ENCODE measurements at places on chromosomes 4 and X.

GRCh38 chrX:68944211-68944610 is 115.4 kb downstream of the EFNB1 start:
- DNase-seq, result no peak

DNA sequence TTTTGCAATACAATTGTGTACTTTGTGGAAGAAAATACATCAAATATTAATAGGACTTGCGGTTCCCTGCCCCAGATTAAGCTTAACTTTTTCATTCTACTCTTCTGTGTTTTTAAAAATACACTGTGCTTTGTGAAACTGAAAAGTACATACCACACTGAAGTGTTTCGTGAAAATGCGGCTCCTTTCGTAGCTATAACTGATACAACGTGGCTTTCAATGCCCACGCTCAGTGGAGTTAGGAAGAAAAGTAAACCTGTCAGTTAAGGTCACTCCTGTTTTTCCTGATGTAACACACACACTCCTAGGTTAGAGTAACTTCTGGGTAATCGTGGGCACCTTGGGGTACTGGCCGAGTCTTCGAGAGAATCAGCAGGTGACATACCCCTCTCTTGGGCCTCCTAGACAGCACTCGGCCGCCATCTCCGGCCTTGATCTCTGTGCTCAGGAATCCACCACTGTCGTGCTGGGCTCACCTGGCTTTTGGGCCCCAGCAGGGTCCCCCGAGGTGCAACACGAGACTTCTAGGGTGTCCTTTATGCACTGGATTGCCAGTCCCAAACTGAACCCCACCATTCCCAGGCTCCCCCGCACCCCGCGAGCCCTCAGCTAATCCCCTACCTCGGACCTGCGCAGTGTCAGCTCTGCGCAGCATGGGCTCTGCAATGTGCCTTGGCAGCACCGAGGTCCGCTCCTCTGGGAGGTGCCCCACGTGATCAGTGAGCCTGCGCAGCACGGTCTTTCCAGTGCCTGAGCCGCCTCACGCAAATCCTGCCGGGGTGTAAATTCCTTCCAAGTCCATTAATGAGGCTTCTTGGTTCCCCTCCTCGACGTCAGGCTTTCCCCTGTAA is 162.6 kb upstream of the INTU start:
- DNase-seq, result no peak

DNA sequence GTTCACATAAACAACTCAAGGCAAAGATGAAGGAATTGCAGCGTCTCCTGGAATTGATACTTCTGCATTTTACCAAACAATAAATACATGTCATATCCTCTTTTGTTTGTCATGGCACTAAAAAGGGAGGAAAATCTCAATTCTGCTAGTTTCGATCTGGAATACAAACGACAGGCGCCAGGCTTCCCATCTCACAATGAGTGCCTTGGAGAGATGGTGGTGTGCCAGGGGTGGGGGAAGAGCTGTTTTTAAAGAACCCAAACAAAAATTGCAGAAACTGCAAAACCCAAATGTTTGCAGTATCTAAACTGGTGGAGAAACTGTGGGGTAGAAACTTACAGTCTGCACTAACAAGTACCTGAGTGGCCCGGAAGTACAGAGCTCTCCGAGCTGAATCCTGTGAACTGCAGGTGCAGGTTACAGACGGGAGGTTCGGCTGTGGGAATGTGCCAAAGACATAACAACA is 53.0 kb upstream of the KLF3 start:
- no peak for DNase-seq

DNA sequence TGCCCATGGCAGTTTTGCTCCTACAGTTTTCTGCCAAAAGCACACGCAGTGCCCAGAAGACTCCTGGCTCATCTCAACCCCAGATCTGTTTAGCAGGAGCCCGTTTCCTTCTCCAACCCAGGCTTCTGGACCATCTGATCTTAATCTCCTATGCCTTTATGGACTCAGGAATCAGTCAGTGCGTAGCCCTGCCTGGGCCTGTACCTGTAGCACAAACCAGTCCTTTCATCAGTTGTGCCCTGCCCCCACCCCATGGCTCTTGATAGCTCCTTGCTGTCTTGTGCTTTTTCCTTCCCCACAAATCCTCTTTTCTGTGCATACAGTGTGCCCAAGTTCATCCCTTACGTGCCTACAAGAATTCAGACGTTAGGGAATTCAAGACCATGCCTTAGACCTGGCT is 1.5 kb downstream of the ZNF718 start:
- no peak for DNase-seq

- DNase-seq, result no peak
These were observed 91.1 kb upstream of the KIT start for GRCh38 chr4:54566608-54567007.

DNA sequence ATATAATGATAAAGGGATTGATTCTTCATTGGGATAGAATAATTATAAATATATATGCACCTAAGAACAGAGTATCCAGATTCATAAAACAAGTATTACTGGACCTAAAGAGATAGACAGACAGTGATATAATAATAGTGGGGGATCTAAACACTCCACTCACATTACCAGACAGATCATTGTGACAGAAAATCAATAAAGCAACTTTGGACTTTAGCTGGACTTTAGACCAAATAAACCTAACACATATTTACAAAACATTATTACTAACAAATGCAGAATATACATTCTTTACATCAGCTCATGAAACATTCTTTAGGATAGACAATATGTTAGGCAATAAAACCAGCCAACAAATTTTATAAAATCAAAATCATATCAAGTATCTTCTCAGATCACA is 14.6 kb downstream of the AGTR2 start:
- DNase-seq, result no peak

DNA sequence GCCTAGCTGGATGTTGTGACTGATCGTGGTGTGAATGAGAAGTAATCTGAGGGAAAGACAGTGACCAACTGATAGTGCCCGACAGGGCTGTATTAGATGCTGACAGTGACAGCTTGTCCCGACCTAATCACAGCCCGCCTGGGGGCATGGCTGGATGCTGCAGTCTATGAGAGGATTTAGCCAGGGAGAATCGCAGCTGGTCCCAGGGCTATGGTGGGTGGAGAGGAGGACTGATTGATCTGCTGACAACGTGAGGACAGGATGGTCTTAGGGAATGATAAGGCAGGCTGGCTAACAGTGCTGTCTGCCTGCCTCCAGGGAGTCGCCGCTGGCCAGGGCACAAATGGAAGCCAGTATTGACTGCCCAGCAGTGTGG is 621 bp upstream of the SUV39H1 start:
- no peak for DNase-seq

GRCh38 chr4:139934057-139934707 is 219.8 kb downstream of the MAML3 start:
- DNase-seq, result no peak

DNA sequence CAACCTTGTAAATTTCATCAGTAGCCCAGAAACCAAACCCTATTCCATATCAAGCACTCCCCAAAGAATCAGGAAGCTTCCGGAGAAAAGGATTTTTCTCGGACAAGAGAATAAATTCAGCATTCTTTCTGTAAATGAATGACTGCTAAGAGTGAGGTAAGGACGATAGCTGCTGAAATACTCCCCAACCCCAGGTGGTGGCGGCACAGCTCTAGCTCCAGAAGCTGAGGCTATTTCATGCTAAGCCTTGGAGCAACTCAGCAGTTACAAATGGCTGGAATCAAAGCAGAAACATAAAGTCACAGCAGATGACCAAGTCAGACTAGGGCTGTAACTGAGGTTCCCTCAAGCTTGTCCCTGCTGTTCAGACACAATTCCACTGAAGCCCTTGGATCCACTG is 13.9 kb upstream of the PCDH19 start:
- DNase-seq, result no peak

DNA sequence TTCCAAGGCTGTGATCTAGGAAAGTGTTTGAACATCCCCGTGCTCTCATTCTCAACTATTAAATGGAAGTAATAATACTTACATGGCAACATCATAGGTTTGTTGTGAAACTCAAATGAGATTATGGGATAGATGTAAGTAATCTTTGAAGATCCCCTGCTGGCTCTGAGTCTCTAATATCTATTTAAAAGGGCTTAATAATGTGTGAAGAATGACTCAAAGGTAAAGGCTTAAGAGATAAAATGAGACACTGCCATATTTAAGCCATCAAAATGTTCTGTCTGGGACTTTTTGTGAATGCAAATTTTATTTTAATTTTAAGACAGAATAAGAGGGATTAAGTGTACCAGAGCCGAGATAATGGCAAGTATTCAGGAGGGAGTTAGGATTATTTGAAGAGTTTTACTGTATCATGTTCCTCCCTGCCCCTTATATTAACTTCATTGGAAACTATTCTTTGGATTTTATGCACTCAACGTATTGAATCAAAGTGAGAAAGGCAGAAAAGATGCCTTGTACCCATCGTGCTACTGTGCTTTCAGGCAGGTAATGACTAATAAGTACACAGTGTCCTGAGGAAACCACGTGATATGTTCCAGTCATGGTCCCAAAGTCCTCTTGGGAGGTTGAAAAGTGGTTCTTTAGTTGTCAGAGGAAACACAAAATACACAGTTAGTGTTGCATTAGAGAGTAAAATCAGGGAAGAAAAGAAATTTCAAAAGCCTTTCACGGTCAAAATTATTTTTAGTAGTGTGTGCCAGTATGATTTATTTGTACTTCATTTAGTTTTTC is 192.4 kb downstream of the RBM46 start:
- no peak for DNase-seq

GRCh38 chr4:42716996-42717395 is 60.1 kb upstream of the ATP8A1 start:
- DNase-seq, result no peak

GRCh38 chr4:77036206-77036605 is 39.6 kb downstream of the CCNI start:
- DNase-seq, result no peak

DNA sequence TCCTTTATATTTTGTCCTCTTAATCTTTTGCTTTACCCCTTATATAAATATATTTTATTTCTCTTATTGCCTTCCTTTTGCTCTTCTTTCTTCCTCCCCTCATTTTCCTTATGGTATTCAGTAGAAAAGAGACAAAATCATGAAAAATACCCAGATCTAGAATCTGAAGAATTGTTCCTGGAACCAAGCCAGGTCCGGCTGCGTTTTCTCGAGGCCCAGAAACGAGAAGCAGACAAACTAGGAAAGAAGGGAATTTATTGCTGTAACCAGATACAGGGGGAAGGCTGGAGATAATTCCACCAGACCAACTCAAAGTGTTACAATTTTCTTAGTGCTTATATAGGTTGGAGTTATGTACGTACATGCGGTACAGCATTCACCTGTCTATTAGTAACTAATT is 328.7 kb downstream of the GABRG1 start:
- DNase-seq, result no peak

- DNase-seq, result no peak
These were observed 77.4 kb downstream of the MBNL3 start for GRCh38 chrX:132411310-132411977.

DNA sequence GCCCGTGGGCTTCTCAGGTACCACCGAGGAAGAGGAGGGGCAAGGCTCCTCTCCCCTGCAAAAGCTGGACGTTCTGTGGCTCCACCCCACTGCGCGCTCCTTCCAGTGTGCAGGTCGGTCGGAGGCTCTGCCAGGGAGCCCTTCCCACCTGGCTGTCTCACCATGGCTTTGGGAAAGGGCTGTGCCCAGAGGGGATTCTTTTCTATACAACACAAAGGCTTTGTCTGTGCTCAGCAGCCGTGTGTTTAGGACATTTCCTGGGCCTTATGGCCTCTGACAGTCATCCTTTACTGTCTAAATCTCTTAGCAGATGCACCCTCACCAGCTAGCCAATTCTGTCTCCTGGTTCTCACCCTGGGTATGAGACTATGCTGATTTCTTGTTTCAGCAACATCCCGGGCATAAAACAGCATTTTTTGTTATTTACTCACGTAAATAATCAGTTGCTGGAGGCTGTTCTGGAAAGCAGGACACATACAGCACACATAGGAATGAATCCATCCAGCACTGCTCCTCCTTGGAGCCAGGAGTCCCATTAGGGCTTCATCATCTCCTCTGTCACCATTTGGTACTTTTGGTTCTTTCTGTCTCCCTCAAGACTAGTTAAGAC is 20.4 kb upstream of the ATXN3L start:
- DNase-seq, result no peak

- DNase-seq, result no peak
These were observed 194.9 kb upstream of the RPS6KA3 start for GRCh38 chrX:20461576-20461975.

DNA sequence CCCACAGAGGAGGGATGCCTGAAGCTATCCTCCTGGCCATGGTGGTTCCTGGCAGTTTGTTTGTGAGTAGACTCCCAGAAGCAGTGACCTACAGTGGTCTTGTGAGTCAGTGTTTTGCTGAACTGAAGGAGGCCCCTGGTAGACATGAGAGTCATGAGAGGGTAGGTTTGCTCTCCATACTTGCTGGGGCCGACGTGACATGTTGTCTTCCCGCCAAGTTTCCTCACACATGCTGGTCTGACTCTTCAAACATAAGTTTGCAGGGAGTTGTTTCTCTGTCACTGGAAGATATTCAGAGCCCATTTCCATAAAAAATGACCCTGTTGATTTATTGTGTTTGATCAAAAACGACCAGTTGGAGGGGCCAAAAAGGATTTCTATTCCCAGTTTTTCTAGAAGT is 131.1 kb upstream of the SCML1 start:
- no peak for DNase-seq

GRCh38 chr4:110516106-110516922 is 40.4 kb downstream of the ENPEP start:
- DNase-seq, result peak; percentile 76

DNA sequence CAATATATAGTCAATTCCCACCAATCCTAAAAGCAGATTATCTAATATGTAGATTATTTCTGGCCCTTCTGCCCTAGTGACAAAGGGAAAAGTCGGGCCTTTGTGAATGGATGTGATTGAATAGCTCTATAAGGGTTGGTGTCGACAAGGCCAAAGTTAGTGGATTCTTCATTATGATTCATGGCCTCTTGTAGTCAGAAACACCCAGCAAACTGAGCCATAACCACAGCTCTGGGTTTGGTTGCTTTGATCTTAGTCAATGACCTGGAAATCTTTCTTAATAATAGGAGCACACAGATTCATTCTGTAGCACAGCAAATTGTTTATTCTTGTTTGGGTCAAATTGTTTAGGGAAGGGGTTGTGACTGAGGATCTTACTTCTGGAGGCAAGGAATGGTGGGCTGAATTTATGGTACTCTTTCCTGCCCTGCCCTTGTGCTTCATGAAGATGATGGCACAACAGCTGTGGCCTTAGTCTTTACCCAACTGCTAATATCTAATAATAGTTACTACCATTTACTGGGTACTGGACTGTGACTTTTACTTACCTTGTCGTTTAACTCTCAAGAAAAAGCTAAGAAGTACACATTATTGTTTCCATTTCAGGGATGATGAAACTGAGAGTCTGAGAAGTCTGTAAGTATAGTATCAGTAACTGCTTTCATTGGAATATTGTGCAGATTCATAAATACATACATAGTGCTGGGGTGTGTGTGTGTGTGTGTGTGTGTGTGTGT is 74.0 kb downstream of the AFF2 start:
- no peak for DNase-seq

- DNase-seq, result no peak
These were observed 176.1 kb downstream of the DCAF12L1 start for GRCh38 chrX:126376465-126376864.

DNA sequence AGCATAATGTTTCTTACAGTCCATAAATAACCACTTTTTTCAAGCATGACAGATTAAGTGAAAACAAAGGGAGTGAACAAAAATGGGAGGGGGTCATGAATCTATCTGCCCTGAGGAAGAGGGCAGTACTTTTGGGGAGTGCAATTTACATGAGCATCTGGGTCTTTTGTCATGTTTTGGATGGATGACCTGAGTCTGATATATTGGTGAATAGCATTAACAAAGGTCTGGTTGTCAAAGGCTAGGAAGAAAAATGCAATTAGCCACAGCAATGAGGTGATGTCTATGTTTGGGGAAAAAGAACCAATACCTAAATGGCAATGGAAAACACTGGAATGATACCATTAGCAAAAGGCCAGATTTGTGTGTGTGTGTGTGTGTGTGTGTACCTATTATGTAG is 15.1 kb upstream of the MAD2L1 start:
- DNase-seq, result no peak
